AG10803 (cell line): ENCODE measurements at places on chromosomes 11 and 22.

GRCh38 chr11:77059806-77060205 lies 7.0 kb upstream of the CAPN5 start:
- DNase-seq: no peak

- DNase-seq: no peak
Measured at GRCh38 chr22:50150161-50151129, 20.1 kb upstream of the PANX2 start.

DNA sequence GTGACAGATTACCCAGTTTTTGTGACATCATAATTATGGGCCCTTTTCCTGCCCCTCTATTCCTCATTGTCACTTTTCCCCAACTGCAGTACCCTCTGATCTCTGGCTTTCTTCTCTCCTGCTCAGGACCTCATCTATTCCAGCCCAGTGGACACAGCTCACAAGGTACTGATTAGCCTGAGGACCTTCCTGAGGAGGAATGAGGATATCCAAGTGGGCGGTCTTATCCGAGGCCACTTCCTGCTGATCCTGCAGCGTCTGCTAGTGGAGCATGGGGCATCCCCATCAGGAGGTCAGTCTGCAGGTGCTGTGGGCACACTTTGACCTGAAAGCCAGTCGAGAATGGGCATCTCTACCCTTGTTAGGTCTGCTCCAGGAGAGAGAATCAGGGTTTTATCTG lies 24.5 kb upstream of the CCDC134 start:
- DNase-seq: no peak

DNA sequence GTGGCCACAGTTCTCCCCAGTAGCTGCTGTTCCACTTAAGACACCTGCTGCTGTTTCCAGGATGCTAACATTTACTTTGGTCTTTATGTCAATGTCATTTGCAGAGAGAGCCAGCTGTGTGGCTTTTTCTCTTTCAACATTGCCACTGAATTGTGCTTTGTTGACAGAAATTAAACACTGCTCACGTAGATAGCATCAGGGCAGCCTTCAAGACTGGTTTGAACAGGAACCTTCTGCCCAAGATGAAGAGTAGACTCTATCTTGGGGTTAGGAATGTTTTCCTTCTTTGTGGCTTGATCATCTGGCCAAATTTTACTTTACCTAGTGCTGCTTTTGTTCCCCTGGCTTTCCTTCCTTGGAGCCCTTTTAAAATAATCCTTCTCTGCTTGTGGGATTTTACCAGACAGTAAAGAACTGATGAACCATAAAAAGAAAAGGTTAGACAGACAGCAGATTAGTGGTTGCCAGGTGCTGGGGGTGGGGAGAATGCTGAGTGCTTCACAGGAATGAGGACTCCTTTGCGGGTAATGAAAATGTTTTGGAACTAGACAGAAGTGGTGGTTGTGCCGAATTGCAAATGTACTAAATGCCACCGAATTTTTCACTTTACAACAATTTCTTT lies 22.7 kb upstream of the XBP1 start:
- no peak for DNase-seq

GRCh38 chr11:19080579-19080993 lies 20.1 kb upstream of the MRGPRX2 start:
- peak; percentile 79 for DNase-seq

- peak; percentile 99 for DNase-seq
Measured at GRCh38 chr11:119481021-119481666, 58.2 kb upstream of the THY1 start.

GRCh38 chr11:79066456-79067351 lies 374.1 kb downstream of the TENM4 start:
- DNase-seq: no peak

- DNase-seq: no peak
Measured at GRCh38 chr11:118379497-118379896, 20.1 kb downstream of the UBE4A start.

GRCh38 chr11:130308059-130308458 lies 6.7 kb downstream of the ZBTB44 start:
- DNase-seq: no peak
